ENCODE measurements at places on chromosomes 11 and 22. TPM values are rescaled to one million over a fixed set of nuclear protein-coding genes. Genes with fewer than 3 reads are reported as not detected.

GRCh38 chr11:94922321-94923003, 50.9 kb downstream of the CWC15 start:
- DNase-seq, result no peak

- no peak for DNase-seq
These were observed 5.3 kb downstream of the MALAT1 start for GRCh38 chr11:65503949-65504673.

Gene OR52I1
- total RNA-seq, result not detected

Gene ZP1
- 0.14 TPM for total RNA-seq

Gene SOX6
- total RNA-seq, result 14.1 TPM

DNA sequence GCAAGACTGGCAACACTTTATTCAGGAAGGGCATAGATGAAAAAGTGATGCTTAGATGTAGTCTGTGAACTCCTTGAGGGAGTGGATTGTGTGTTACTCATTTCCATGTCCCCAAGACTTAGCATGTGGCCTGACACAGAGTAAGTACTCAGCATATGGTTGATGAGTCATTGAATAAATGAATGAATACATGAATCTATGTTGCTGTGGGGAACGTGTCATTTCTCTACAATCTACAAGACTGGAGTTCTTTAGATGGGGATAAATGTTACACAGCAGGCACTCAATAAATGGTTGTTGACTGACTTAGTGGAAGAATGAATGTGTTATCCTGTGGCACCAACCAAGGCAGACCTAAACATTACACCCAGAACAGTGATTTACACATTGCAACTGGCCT, 17.9 kb downstream of the BPIFC start:
- DNase-seq, result no peak

GRCh38 chr22:25410849-25411248, 153.6 kb upstream of the GRK3 start:
- DNase-seq, result no peak

DNA sequence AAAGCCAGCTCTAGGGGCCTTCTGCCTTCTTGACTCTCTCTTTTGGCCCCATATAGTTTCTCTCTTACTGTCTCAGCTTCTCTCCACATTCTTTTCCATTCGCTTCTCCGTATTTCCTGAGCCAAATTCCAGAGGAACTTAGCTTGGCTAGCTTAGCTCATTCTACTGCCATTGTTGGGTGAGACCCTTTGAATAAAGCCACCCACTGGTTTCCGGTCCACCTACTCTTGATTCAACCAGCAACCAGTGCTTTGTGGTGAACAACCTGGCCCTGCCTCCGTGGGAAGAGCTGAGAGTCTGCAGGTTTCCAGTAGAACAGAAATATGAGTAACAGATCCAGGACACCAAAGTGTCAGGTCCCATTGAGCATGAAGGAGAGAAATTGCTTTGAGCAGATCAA, 81.3 kb upstream of the ARHGAP20 start:
- no peak for DNase-seq

DNA sequence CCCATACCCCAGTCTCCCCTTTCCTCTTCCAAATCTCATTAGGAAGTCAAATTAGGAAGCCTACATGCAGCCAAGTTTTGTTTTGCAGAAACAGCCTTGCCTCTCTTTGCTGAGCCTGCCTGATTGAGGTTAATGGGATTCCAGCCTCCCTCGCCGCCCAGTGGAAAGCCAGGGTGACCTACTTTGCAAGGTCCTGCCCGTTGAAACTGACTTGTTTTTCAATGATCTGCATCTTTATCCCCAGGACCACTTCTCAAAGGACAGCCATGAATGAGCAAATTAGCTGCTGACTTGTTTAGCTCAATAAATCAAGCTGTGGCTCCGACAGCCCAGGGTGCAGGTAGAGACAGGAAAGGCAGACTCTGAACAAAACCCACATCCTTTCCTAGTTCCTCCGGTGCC, 110.4 kb downstream of the RRAS2 start:
- no peak for DNase-seq

DNA sequence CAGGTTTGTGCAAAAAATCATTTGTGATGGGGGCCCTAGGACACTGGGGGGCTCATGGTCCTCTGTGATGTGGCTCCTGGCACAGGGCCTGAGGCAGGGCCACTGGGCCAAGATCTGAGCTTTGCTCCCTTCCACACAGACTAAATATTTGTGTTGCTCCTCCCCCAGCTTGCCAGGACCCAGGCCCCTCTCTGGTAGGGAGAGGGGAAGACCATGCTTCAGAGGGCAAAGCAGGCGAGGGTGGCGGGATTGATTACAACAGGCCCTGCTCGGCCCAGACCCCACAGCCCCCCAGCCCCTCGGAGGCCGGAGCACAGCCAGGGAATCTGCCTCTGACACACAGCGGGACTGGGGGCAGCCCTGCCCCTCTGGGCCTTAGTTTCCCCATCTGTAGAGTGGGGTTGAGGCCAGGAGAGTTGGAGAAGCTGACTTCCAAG, 29.0 kb downstream of the WNT11 start:
- no peak for DNase-seq

DNA sequence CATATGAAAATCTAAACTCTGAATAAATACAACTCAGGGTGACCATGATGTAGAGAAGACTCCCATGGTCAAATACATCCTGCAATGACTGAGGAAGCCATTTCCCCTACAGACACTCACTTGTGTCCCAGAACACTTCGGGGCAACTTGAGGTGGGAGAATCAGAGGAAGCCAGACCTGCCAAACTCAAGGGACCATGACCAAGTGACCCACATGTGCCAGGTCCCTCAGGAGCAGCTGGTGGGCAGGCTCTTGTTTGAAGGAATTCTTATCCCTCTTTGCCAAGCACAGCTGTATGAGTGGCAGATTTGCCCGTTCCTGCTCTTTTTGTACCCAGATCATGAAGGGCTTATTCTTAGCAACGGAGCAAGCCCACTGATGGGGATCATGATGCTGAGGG, 17.8 kb downstream of the SPATA19 start:
- no peak for DNase-seq

Gene TYMP
- 15.5 TPM for total RNA-seq

DNA sequence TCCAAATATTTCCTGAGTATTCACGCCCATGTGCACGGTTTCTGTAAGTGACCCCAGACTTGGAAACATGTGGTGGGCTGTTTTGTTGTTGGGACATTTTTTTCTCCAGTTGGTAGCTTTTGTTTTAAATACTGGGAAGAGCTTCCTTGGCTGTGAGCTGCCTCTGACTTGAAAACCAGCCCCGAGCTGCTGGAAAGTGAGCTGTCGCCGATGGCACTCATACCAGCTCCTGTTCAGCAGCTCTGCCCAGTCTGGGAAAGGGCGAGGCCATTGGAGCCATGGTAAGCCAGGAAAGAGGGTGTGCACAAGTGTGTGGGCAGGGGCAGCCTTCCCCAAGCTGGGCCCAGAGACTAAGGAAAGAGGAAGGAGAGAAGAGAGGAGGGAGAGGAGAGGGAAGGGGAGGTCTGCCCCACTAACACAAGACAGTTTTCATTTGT, 3.2 kb upstream of the FLI1 start:
- peak; percentile 71 for DNase-seq

Gene CASP4
- total RNA-seq, result 15.1 TPM

Gene TEX54
- not detected for total RNA-seq

GRCh38 chr11:100682247-100682969, 4.7 kb upstream of the ARHGAP42 start:
- no peak for DNase-seq

DNA sequence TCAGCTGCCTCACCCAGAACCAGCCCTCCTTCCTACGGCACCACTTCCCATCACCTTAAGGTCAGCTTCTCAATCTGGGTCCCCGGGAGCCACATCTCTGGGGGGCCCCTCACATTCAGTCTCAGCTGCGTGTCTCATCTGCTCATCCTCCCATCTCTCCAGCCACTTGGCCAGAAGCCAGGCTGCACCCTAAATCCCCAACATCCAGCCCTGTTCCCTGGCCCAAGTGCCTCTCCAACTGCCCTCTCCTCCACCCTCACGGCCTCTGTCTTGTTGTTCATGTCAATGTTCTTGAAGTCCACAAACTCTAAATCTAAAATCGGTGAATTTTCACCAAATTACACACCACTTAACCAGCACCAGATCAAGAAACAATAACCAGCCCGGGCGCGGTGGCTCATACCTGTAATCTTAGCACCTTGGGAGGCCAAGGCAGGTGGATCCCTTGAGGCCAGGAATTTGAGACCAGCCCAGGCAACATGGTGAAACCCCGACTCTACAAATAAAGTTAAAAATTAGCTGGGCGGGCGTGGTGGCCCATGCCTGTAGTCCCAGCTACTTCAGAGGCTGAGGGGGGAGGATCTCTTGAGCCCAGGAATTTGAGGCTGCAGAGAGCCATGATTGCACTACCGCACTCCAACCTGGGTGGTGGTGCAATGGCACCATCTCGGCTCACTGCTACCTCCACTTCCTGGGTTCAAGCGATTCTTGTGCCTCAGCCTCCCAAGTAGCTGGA, 33.7 kb downstream of the A4GALT start:
- DNase-seq, result no peak

Gene C22orf31
- not detected for total RNA-seq

GRCh38 chr11:763549-764321, 13.6 kb downstream of the GATD1 start:
- no peak for DNase-seq

Gene OR52I2
- total RNA-seq, result not detected

DNA sequence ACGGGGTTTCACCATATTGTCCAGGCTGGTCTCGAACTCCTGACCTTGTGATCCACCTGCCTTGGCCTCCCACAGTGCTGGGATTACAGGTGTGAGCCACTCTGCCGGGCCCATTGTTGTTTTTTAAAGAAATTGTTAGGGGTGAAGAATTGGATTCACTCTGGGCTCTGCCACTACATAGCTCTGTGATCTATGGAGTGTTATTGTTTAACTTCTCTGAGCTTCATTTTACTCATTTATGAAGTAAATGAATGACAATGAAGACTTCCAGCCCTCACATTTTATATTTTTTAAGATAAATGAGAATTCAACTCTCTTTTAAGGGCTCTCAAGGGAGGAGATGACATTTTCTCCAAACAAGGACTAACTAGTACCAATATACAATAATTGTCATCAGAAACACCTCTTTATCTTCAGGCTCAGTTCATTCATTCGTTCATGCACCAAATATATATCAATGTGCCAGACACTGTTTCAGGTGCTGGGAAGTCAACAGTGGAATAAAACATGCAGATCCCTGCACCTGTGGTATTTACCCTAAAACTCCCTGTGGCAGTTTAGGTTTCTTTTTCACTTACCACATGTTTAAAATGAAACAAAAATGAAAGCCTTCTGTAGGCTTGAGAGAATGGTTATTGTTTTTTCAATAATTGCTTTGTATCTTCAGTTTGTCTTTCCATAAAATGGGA, 23.5 kb upstream of the GRAMD1B start:
- DNase-seq, result no peak

Gene ZNF280B
- 0.49 TPM for total RNA-seq

DNA sequence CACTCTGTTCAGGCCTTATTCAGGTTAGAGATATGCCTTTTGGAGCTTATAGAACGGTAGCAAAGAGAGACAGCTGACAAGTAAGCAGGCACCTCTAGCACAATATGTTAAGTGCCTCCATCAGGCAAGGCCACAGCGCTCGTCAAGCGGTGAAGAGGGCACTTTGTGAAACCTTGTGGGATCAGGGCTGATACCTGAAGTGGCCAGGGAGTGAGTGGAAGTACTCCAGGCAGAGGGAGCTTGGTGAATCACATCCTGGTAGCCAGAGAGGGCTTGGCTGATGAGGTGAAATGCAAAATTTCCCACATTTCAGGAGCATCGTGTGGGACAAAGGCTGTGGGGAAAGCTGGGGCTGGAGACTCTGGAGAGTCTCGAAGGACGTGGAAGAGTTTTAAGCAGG, 87.4 kb downstream of the PKNOX2 start:
- no peak for DNase-seq

DNA sequence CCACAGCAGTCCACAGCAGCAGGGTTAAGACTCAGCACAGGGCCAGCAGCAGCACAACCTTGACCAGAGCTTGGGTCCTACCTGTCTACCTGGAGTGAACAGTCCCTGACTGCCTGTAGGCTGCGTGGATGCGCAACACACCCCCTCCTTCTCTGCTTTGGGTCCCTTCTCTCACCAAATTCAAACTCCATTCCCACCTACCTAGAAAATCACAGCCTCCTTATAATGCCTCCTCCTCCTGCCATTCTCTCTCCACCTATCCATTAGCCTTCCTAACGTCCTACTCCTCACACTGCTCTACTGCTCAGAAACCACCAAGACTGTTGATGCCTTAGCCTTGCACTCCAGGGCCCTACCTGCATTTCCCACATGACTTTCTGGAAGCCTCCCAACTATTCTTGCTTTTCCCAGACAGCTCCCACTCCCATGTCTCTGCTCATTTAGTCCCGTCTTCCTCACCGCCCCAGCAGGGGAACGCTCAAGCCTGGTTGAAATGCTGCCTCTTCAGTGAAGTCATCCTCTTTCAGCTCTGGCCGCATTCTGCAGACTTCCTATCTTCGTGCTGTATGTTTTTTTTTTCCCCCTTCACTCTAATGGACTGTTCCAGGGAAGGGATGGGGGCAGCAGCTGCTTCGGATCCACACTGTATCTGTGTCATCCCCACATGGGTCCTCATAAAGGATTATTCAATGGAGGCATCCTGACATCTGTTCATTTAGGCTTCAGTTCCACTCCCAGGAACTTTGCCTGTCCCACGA, 3.3 kb downstream of the IL18BP start:
- DNase-seq, result no peak

DNA sequence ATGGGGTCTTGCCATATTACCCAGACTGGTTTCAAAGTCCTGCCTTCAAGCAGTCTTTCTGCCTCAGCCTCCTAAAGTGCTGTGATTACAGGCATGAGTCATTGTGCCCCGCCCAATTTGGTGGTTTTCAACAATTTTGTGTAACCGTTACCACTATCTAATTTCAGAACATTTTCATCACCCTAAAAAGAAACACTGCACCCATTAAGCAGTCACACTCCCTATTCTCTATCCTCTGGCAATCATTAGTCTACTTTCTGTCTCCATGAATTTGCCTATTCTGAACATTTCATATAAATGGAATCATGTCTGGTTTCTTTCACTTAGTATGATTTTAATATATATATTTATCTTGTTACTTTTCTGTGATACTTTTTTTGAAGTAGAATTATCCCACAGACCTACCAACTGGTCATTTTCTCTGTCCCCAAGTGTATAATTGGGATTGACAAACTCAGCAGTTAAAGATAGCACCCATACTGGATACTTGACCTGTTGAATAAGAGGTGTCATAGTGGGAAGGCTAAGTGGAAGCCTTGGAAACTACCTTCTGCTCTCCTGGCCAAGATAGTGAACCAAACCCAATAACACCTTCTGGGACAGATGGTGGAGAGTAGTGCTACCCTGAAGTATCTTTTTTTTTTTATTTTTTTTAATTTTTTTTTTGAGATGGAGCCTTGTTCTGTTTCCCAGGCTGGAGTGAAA, 64.8 kb downstream of the STIM1 start:
- no peak for DNase-seq

Gene TSGA10IP
- total RNA-seq, result not detected

Gene USP2
- total RNA-seq, result 140 TPM

GRCh38 chr11:44725016-44725685, 1.6 kb upstream of the TSPAN18 start:
- DNase-seq, result no peak

DNA sequence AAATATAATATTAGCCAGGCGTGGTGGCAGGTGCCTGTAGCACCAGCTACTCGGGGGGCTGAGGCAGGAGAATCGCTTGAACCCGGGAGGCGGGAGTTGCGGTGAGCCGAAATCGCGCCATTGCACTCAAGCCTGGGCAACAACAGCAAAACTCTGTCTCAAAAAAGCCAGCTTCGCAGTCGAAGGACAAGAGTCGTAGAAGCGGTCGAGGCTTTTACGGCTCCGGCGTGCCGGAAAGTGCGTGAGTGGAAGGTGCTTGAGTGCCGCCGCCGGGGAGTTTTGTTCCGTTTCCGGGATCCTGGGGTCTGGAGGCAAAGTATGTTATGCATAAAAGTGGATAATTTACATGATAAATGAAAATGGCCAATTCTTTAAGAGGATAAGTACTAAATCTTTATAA, 43.6 kb downstream of the SYN3 start:
- no peak for DNase-seq

All from Right ventricle myocardium inferior (tissue), 1 donor.